Thymus (tissue), 14 donors: ENCODE measurements at places on chromosomes 7 and 10.

- no peak for DNase-seq
These were observed 8.1 kb downstream of the SFTPA2 start for GRCh38 chr10:79552143-79552542.

- no peak for DNase-seq
These were observed 12.7 kb downstream of the AFAP1L2 start for GRCh38 chr10:114391599-114391998.

GRCh38 chr7:41977151-41977651, 259.8 kb downstream of the GLI3 start:
- no peak for DNase-seq

DNA sequence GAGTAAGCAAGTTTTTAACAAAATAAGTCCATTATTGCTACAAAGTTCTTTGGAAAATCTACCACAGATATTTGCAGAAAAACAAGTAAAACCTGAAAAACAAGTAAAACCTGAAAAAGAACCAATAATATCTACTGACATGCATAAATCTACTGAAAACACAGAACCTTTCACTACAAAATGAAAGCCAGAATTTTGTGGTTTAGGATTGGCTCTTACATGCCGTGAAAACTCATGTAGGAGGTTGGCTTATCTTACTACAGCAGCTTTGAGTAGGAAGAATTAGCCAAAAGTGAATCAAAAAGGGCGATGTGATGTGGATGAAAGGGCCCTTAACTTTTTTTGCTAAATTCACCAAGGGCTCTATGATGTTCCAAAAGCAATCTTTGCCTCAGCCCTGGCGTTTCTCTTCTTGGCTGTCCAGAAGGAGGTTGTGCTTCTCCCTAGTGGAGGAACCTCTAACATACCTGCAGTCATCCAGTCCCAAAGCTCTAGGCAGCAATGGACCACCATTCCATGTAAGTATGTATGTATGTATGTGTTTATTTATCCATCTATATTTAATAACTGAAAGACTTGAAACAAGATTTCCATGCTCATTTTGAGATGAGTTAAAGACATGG, 93.5 kb upstream of the ZNF804B start:
- DNase-seq: no peak

GRCh38 chr7:68288144-68288593, 1291.5 kb downstream of the TYW1 start:
- no peak for DNase-seq

DNA sequence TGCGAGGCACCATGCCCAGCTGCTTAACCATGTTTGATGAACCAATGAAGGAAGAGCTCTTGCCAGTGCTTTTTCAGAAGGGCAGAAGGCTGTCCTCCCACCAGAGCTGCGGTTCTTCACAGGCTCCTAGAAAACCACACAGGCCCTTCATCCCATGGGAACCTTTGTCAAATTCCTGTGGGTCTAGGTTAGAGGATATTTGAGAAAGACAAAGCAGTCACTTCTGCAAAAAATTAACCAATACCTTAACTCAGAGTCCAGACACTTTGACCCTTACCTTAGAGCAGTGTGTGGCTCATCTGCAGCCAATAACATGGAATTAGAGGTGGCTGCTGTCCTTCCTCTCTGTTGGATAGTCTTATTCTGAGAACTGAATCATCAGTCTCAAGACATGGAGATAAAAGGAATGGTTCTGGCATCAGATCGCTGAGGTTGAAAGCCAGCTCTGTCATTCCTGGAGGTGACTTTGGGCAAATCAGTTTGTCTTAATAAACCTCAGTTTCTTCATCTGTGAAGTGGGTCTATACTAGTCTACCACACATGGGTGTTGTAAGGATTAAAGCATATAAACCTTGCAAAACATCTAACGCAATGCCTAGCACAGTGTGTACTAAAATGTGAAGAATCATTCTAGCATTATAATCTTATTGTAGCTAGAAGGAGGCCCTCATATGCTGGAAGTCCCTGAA, 65.1 kb upstream of the PIP4K2A start:
- no peak for DNase-seq

GRCh38 chr10:7892146-7892545, 73.8 kb downstream of the TAF3 start:
- DNase-seq: no peak

- DNase-seq: no peak
These were observed at the start of gene CTBP2 for GRCh38 chr10:125159932-125160855. CTBP2 (minus strand) TSS chr10:125160563.

DNA sequence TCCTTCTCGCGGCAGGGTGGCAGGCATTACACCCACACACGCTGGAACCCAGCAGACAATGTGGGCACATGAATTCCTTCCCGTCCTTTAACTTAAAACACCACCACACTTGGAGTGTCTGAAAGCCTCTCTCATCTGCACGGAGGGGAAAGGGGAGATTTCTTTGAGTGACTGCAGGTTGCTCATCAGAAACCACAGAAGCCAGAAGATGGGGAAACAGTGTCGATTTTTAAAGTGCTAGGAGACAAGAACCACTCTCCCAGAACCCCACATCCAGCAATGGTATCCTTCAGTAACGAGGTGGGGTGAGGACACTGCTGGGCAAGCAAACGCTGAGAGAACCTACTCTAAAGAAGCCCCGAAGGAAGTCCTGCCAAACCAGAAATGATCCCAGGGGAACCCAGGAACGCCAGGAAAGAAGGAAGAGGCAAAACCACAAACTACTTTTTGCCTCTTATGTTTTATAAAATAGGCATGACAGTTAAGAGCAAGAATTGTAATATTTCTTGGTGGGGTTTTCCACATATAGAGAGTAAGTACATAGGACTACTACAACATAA, 254.3 kb downstream of the ELFN1 start:
- peak; percentile 33 for DNase-seq

- DNase-seq: no peak
These were observed 25.6 kb downstream of the EZH2 start for GRCh38 chr7:148858489-148858888.

DNA sequence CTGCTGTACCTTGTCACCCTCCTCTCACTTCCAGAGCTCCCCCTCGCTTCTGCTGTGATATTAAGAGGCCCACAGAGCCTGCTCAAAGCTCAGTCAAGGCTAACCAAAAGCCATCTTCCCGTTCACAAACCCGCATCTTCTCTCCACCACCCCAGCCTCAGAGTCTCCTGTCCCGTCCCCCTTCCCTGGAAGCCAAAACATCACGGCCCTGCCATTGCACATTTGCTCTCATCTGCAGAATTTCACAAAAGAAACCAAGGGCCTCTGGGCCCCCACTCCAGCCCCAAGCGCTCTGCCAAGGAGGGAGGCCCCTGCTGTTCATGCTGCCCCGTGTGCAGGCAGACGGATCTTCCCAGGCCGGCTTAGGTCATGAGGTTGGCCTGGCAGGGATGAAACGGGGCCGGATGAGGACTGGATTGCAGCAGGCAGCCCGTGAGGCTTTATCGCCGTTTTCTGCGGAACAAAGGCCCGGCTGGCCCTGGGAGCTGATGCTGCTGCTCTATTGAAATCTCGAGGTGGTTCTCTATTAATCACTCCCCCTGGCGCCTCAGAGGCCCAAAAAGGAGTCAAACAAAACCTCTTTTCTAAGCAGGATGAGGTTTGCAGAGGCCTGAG, 31.6 kb upstream of the FOXK1 start:
- no peak for DNase-seq

DNA sequence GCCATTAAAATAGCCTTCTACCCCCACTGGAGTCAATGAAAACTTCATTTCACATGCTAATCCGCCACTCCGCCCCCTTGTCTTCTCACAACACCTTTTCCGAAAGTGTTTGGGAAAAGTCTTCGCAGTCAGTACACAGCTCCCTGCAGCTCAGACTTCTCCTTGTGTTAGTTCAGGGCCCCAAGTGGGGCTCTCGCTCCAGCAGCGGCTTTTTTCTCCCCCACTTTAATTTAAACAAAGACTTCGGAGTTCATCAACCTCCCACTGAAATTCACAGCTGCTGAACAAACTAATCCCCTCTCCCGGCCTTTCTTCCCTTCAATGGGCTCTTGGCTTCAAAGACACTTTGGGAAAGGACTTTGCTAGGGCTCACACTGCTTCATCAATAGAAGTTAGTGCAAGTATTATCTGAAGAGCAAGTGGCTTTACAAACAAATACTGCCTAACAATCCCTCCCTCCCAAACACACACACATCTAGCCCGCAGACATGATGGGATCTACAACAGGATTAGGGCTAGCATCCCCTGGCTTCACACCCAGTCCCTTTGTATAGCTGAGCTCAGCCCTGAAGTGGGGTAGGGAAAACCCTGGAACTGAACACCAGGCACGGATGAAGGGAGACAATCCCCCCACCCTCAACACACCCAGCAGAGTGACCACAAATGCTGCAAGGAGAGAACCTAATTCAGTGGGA, 23.1 kb downstream of the WNT8B start:
- DNase-seq: no peak
